Activated CD8-positive, alpha-beta T cell treated with anti-CD3 and anti-CD28 coated beads, Interleukin-2, amount 10 ng/mL, durations not matched to agents 7 days and 5 days (primary cell): ENCODE measurements at places on chromosomes 13 and 19.

DNA sequence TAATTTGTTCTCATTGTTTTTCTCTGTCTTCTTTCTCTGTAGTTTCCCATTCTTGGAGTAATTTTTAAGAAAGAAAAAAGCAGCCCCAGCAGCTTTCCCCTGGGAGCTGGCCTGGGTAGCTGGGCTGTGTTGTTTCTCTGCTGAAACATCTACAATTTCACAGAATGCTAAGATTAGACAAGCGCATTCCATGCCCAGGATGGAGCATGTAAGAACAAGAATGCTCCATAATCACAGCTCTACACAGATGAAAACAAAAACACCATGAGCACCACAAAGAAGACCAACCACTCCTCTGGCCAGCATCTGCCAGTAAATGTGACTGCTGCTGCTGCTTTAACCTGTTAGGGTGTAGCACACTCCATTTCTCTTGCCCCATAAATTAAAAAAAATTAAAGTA lies 239.2 kb upstream of the SLITRK1 start:
- no peak for DNase-seq

GRCh38 chr13:61202042-61202441 lies 213.6 kb downstream of the PCDH20 start:
- no peak for DNase-seq

DNA sequence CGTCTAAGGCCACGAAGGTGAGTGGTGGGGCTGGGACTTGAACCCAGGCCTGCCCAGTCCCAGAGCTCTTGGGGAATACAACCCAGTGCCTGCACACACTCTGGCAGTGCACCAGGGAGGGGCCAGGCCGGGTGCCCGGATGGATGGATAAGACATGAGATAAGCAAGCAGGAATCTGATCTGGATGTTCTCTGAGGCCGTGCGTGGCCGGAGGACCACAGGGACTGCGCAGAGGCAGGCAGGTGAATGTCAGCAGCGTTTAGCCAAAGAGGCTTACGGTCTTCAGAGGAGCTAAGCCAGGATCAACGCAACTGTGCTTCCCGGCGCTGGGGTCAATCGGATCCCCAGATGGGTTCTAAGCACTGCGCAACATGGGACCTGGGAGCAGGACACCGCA lies 1.5 kb downstream of the ZNF787 start:
- DNase-seq, result no peak

- no peak for DNase-seq
These were observed 201.4 kb downstream of the PCCA start for GRCh38 chr13:100290165-100290801.

DNA sequence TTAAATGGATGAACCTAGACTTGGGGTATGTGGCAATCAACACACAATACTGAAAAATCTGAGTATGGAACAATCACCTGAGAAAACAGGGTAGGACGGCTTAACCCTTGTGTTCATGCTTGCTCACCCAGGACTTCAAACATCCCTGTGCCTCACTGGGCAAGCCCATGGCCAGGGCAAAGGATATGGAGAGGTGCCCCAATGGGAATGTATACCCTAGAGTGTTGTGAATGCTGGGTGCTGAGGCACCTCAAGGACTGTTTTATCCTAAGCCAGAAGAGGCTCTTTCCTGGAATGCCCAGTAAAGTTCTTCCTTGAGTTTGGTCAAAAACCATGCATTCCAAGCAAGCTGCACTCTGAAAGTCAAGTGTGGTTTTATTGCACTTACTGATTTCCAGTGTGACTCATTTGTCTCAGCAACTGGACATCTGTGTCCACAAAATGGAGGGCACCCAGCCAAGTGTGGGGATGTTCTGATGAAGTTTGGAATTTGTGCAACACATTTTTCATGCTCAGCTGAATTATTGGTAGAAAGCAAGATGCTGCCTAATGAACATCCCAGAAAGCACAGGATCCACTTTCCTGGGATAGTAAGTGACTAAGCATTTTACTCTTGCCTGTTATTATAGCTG lies 531.3 kb downstream of the RFC3 start:
- DNase-seq, result no peak

DNA sequence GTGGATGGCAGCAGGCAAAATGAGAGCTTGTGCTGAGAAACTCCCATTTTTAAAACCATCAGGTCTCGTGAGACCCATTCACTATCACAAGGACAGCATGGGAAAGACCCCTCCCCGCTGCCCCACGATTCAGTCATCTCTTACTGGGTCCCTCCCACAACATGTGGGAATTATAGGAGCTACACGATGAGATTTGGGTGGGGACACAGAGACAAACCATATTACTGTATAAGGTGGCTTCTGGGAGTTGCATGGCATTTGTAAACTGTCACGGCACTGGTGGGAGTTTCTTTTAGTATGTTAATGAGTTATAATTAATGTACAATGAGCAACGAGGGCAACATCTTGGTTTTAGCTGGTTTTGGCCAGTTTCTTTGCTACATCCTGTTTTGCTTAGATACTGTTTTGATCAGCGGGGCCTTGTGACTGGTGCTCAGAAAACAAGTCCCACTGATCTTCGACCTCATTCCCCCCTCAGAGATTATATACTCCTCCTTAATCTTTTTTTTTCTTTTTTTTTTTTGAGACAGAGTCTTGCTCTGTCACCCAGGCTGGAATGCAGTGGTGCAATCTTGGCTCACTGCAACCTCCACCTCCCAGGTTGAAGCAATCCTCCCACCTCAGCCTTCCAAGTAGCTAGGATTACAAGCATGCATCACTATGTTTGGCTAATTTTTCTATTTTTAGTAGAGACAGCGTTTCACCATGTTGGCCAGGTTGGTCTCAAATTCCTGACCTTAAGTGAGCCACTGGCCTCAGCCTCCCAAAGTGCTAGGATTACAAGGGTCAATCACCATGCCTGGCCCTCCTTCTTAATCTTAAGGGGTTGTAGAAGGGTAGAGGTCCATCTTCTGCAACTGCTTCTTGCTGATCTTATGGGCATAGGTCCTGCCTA lies 21.3 kb upstream of the ZNF599 start:
- DNase-seq, result no peak

GRCh38 chr13:88648598-88649373 lies 977.6 kb downstream of the SLITRK5 start:
- no peak for DNase-seq

DNA sequence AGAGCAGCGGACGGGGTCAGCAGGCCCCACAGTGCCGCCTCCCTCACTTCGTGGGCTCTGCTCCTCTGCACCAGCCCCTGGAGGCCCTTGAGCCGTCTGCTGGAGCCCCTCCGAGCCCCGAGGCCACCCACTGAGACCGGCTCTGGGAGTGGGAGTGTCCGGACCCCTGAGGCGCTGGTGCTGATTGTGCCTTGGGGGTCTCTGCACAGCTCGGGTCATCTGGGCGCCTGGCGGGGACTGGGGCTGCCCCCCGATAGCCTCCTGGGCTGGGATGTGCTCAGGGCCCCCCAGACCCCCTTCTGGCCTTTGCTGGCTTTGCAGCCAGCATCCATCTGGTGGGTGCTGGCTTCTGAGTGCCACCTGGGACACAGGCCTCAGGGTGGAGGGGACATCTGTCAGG lies 15.4 kb downstream of the CBARP start:
- no peak for DNase-seq

GRCh38 chr19:19050731-19051130 lies 13.1 kb upstream of the SLC25A42 start:
- DNase-seq, result no peak

- no peak for DNase-seq
These were observed 459 bp downstream of the PRAM1 start for GRCh38 chr19:8501981-8502380.

DNA sequence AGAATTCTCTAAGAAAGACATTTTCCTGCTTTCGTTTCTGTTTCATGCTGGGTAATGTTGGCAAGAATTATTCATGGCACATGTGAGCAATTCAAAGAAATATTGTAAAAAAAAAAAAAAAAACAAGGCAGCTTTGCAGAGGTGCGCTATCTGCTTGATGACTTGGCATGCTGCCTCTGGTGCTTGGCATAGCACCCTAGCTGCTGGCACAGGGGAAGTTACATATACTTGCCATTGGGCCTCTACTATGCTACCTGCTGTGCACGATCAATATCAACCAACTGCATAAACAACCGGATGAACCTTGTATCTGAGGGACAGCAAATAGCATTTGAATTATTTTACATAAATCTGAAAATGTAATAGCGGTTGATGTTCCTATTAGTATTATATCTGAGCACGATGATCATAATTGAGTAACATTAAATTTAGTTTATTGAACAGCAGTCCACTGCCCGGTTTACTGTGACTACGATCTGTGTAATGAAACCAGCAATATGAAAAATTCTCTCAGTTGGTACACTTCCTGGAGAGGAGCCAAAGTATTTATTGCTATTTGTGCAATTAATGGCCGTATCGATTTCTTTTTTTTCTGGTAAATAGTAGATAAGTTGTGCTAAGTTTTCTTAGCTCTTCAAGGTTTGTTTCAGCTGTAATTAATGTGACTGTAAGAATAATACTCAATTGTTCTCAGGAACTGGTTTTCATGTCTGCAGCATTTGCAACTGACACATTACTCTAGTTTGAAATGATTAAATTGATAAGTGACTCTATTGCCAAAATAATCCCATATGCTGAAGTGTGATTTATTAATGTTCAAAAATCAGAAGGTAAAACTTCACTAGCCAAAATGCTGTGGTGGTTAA lies 717.3 kb downstream of the DACH1 start:
- DNase-seq, result no peak

GRCh38 chr19:8210421-8211101 lies 1.4 kb downstream of the CERS4 start:
- DNase-seq, result no peak

GRCh38 chr19:43441716-43442115 lies 23.7 kb downstream of the LYPD3 start:
- no peak for DNase-seq

- DNase-seq, result no peak
These were observed 22.3 kb upstream of the SLC46A3 start for GRCh38 chr13:28741084-28741491.

DNA sequence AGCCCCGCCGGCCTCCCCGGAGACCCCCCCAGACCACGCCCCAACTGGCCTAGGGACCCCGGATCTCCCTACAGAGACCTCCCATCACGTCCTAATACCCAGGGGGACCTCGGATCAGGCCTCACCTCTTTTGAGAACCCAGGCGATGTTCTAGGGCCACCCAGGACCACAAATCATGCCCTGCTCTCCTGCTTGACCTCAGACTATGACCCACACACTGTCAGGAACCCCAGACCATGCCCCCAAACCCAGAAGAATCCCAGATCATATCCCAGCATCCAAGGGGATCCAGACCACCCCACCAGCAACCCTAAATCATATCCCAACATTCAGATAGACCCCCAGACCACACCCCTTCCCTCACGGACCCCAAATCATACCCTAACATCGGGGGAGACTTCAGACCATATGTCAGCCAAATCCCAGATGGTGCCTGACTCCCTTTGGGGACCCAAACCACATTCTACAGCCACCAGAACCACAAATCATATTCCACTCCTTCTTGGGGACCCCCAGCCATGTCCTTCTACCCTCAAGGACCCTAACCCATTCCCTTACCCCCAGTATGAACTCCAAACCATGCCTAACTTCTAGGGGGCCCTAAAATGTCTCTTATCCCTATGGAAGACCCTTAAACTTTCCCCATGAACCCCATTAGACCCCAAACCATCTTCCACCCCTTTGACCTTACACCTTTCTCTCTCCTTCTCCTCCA lies 611 bp upstream of the LRFN1 start:
- DNase-seq, result no peak

- DNase-seq, result no peak
These were observed 29.5 kb downstream of the FPR3 start for GRCh38 chr19:51824281-51825005.

GRCh38 chr13:39554371-39554770 lies 48.6 kb downstream of the LHFPL6 start:
- DNase-seq, result no peak

DNA sequence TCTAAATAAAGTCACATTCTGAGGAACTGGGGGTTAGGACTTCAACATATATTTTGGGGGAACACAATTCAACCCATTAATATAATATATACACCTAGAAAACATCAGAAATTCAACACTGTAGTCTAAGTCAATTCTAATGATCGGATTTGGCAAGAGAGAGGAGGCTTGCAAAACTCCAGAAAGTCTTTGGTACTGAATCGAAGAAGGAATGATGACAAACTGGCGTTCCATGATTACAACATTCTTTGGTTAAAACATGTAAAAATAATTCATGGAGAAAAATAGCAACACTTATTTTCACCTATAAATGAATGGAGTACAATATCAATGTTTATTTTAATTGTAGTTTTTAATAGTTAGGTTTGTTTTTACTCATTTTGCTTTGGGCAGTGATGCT lies 62.4 kb downstream of the MBNL2 start:
- DNase-seq, result no peak

GRCh38 chr13:66348745-66349690 lies 881.1 kb downstream of the PCDH9 start:
- DNase-seq, result no peak

DNA sequence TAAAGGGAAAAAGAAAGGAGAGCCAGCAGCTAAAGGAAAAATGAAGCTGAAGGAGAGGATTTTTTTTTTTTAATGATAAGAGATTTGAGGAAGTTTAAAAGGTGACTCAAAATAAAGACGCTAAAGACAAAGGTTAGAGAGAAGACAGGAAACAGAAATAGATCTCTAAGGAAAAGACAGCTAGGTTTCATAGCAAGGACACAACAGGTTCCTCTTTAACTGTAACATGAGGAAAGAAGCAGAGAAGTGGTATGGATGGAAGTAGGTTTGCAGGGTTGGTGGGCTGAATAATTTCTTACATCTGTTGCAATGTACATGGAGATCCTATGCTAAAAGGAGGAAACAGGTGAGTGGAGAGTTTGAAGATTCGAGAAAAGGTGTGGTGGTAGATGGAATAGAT lies 107.5 kb downstream of the MYCBP2 start:
- no peak for DNase-seq

DNA sequence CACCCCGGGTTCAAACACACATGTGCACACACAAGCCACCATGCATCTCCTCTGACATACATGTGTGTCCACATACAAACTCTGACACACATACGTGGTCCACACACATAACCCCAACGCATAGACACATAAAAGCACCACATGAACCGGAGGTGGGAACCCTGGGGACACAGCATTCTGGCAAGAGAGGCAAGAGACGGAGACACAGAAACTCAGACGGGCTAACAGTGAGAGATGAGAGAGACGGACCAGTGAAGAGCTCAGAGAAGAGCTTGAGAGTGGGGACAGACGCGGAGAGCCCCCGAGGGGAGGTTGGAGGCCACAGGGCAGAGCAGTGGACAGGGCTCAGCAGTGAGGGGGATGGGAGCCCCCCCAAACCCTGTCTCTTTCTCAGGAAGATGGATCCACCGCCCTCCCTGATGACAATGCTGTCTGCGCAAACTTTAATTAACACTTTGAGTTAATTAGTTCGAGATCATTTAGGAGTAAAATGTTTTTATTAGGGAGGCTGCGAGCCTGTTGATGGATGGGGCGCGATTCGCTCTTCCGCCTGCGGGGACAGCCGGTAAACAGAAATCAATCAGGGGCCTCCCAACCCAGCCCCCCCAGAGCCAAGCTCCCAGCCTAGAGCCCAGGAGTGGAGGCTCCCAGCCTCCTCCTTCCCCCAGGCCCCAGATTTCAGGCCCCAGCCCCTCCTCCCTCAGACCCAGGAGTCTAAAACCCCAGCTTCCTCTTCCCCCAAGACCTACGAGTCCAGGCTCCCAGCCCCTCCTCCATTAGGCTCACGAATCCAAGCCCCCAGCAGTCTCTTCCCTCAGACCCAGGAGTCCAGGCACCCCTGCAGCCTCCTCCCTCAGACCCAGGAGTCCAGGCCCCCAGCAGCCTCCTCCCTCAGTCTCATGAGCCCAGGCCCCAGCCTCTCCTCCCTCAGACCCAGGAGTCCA lies 9.5 kb upstream of the ERFL start:
- no peak for DNase-seq

GRCh38 chr19:17127671-17128070 lies 52.1 kb downstream of the MYO9B start:
- DNase-seq, result no peak

GRCh38 chr19:33670398-33670797 lies 48.6 kb downstream of the CHST8 start:
- DNase-seq, result no peak
